Cerebellum (tissue), 4 donors: ENCODE measurements at places on chromosomes 16 and 17. TPM values are rescaled to one million over a fixed set of nuclear protein-coding genes. Genes with fewer than 3 reads are reported as not detected.

Gene LDHD
- total RNA-seq, result 1.00 TPM

Gene ZMYND15
- 0.18 TPM for total RNA-seq

Gene TNP2
- not detected for total RNA-seq

- no peak for DNase-seq
Measured at GRCh38 chr17:80980397-80981061, 11.1 kb upstream of the CHMP6 start.
